ENCODE measurements at places on chromosomes 12 and 14.

GRCh38 chr14:91872517-91873470 is 5.5 kb upstream of the TC2N start:
- no peak for DNase-seq

- DNase-seq = no peak
These were observed 627 bp downstream of the TESC start for GRCh38 chr12:117098361-117099217.

GRCh38 chr12:113232840-113233585 is 11.7 kb downstream of the TPCN1 start:
- DNase-seq = no peak

DNA sequence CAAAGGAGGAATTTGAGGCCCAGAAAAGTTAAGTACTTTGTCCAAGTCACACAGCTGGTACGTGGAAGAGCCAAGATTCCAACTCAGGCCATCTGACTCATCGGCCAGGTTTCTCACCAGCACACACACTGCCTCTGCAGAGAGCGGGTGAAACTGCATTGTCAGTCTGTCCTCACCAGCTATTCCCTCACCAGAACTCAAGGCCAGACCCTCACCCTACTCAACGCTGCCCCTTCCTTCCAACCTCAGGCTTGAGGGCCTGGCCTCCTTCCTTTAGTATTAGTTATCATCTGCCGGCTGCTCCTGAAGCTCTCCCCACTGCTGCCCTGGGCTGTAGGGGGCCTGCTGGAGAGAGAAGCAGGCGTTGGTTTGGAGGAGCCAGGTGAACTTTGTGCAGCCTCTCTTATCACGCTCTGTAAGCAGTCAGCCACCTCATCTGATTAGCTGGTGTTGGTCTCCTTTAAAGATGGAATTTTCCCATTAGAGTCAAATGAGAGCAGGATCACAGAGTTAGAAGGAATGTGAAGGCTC is 16.6 kb upstream of the PLEK2 start:
- no peak for DNase-seq

DNA sequence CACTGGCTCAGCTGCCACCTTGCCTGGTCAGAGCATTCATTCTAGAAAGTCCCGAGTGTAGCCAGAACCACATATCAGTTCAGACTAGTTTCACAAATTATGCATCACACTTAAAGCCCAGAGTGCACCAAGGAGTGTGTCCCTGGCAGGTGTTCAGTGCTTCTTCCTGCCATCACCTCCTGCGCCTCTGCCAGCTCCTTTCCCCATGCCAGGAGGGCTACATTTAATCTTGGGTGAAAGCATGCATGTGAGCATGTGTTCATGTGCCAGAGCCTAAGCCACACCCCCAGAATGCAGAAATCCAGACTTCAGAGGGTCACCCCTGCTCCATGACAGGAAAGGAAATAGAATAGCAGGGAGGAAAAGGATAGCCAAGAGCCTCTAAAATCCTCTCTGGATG is 381.6 kb downstream of the DPF3 start:
- no peak for DNase-seq

- DNase-seq = no peak
These were observed 65.3 kb downstream of the FOXN3 start for GRCh38 chr14:89351516-89352404.

- DNase-seq = no peak
These were observed 1.4 kb downstream of the HMGA2 start for GRCh38 chr12:65825507-65826352.

- no peak for DNase-seq
These were observed 74.6 kb upstream of the PARP11 start for GRCh38 chr12:3947781-3948180.

DNA sequence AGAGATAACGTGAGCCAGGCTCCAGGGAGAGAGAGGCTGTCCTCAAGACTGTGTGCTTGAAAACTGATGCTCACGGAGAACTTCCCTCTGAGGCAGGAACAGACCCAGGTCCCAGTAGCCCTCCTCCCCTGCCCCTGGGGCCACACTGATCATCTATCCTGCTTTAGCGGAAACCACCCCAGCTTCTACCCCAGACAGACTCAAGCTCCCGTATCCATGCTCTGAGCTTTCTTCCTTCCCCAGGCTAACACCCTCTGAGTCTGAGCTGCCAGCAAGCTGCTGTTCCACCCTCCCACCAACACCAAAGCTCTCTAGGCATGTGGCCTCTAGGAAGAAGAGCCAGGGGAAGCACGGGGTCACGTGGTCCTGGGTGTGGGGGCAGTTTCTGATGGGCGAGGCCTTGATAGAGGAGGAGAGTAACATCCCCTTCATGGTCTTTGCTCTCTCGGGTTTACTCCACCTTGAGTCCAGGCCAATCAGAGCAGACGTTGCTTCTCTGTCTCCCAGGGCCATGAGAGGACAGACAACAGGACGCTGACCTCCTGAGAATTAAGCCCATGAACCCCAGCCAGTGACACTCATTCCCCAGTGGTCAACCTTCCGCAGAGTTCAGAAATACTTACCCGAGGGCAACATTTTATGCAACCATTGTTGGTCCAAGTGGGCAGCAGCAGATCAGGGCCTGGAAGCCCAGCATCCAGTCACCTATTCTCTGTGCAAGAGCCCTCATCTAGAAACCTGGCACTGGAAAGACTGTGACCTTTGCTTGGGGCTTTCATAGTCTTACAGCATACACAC is 1.4 kb downstream of the PCK2 start:
- no peak for DNase-seq

- no peak for DNase-seq
These were observed 28.6 kb downstream of the GNS start for GRCh38 chr12:64730588-64730969.

DNA sequence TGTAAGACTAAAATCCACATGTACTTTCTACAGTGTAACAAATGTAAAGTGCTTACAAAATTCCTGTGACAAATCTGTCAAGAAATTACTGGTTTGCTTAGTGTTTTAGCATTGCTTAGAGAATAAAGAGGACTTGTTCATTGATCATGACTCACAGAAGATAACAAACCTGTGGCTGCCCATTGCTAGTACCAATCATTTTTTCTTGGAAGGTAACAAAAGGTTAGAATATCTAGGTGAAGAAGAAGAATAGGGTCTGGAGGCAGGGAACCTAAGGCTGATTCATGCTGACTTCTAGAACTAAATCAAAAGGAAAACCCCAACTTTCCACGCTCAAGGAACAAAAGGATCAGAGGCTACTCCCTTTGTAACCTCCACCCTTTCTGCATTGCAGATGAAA is 232.7 kb upstream of the ABCD2 start:
- no peak for DNase-seq

- DNase-seq = no peak
These were observed 293.0 kb downstream of the BTG1 start for GRCh38 chr12:91852634-91853033.

GRCh38 chr14:89420502-89420901 is 3.5 kb upstream of the FOXN3 start:
- no peak for DNase-seq

DNA sequence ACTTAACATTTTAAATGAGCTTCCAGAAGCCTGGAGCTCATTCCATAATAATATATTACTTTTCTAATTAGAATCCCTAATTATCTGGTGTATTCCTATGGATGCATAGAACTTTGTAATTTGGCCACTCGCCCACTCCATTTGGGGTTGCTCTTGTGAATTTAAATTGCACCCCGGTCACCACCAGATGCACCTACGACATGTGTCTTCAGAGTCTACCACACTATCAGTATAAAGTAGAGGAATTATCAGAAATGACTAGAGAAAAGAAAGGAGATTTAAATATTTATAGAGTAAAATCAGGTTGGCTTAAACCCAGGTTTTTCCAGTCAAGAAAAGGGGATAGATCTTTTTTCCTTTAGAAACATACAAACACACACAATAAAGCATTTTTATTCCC is 145.8 kb upstream of the DCN start:
- DNase-seq = no peak

DNA sequence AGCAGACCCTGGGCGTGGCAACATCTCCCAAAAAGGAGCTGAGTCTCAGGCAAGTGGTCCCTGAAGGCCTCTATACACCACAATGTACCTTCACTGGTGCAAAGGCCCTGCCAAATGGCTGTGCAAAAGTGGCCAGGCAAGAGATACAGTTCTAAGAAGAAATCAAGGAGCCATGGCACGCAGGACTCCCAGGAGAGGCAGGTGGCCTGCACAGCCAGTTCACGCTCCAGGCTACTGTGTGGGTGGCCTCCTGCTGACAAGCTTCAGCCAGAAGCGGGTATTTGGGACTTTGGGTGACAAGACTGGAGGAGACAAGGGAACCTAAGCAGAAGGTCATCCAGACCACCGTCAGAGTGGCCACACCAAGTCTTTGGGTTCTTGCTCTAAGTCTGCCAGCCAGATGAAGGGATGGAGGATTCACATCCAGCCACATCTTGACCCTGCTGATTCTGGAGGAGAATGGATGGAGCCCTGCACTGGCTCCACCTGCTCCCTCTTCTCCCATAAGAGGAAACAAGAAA is 20.5 kb upstream of the ZFP36L1 start:
- DNase-seq = no peak

DNA sequence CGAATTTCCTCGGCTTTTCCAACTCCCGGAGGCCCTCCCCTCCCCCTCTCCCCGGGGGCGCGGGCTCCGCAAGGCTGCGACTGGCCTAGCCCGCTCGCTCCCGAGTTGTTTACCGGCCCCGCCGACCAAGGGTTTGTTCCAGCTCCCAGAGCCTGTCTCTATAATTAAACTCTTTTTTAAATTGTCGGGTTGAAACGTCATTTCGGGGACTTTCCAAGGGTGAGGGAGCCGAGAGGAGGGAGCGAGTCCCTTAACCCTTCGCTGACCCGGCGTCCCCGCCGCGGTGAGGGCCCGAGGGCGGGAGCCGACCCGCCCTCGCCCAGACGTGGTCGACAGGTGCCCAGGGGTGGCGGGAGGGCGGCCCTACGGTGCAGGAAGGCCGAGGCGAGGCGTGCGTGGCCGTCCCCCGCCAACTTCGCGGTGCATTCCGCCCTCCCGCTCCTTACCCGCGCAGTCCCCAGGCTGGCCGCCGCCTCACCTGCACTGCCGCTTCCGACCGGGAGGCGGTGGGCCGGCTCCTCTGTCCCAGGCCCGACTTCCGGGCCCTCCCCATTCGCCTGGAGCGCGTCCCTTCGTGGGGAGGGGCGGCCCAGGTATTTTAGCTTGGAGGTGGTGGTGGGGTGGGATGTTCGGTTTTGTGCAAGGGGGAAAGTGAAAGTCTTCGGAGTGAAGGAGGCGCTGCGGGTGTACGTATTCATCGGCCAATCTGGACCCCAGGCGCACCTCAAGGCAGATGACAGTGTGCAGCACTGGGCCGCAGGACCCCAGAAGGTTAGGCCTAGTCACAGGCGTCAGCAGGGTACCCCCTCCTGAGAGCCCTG is 2.9 kb upstream of the ZFP36L1 start:
- DNase-seq = no peak

- DNase-seq = no peak
These were observed 228.7 kb upstream of the CRY1 start for GRCh38 chr12:107322063-107322462.

DNA sequence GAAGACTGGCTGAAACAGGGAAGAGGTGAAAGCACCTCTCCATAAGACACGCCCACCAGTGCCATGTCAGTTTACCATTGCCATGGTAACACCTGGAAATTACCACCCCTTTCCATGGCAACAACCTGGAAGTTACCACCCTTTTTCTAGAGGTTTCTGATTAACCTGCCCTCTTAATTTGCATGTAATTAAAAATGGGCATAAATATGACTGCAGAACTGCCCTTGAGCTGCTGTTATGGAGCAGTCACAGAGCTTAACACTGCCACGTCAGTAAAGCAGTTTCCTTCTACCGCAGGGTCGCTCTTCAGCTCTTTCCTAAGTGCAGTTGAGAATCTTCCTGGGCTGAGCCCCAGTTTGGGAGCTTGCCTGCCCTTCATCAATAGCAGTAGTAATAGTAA is 55.2 kb downstream of the RASSF3 start:
- DNase-seq = no peak

DNA sequence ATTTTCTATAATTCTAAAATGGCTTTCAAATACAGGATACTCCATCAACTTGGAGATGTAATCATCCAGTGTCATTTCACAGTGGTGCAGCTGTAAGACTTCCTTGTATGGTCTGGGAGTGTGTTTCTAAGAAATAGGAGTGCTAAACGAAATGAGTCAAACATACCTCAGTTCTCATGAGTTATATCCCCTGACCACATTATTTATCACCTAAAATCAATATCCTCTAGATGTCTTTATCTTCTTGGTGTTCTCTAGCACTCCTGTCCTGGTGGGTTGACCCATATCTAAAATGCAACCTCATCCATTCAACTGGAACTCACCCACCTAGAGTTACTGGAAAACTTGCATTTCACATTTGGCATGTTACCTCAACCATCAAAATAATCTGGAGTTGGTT is 33.2 kb downstream of the TMEM30B start:
- DNase-seq = no peak

GRCh38 chr14:23469906-23470403 is 452 bp downstream of the NGDN start:
- DNase-seq = no peak

DNA sequence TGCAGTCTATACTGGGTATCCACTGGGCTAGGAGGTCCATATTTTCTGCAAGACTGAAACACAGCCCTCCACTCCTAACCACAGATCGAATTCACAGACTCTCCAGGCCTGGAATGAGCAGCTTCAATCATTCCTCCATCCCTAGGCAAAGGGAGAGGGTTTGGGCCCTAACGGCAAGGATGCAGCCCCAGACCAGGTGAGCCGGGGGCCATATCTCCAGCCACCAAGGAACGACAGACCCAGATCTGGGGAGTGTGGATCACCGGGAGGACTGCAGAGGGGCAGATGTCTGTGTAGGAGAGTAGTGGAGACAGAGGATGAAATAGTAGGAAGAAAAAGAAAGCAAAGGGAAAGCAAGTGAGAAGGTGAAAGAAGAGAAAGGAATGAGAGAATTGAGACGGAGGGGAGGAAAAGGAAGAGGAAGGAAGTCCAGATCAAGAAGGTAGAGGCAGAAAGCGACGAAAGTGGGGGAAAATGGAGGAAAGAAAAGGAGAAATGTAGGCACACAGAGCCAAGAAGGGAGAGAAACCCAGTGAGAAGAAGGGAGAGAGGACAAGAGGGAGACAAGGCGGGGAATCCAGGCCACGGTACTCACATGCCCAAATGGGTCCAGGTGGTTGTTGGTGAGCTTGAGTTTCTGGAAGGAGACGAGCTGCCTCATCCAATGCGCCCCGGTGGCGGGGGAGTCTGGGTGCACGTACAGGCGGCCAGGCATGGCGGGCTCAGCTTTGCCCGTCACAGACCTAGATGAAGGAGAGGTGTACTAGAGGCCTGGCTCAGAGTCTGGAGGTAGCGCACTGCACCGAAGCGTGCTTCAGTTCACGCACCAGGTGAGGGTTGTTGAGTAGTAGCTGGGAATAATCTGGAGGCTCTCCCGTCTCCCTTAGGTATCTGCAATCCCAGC is 7.7 kb downstream of the TBX5 start:
- DNase-seq = no peak

- no peak for DNase-seq
These were observed 124.8 kb downstream of the SAMD4A start for GRCh38 chr14:54691525-54692283.
